ENCODE measurements at places on chromosomes 3 and 15. TPM values are rescaled to one million over a fixed set of nuclear protein-coding genes. Genes with fewer than 3 reads are reported as not detected.

- DNase-seq, result no peak
These were observed 4.9 kb downstream of the MRPL47 start for GRCh38 chr3:179599531-179599930.

SUCNR1 gene
- 0.33 TPM for total RNA-seq

GRCh38 chr3:38829404-38829803, 13.4 kb upstream of the SCN10A start:
- DNase-seq, result peak; percentile 14

GRCh38 chr3:146466604-146467003, 2.8 kb downstream of the PLSCR2 start:
- no peak for DNase-seq

GRCh38 chr3:194320744-194321243, 30.3 kb downstream of the CPN2 start:
- DNase-seq, result no peak

SLCO2A1 gene
- total RNA-seq, result 17.5 TPM

- no peak for DNase-seq
These were observed 32.8 kb upstream of the UBE2E2 start for GRCh38 chr3:23170291-23170690.

GRCh38 chr3:190694335-190695001, 168.0 kb downstream of the GMNC start:
- no peak for DNase-seq

REC114 gene
- not detected for total RNA-seq

PDZRN3 gene
- 41.9 TPM for total RNA-seq

FGD5 gene
- total RNA-seq, result 4.9 TPM

TRIM59 gene
- 0.99 TPM for total RNA-seq

- DNase-seq, result no peak
These were observed 22.9 kb downstream of the SHF start for GRCh38 chr15:45164914-45165313.

GRCh38 chr15:77775837-77776236, 143.1 kb upstream of the LINGO1 start:
- no peak for DNase-seq

GRCh38 chr3:186380622-186381380, 18.8 kb upstream of the DGKG start:
- DNase-seq, result no peak

- no peak for DNase-seq
These were observed 448.5 kb downstream of the NAALADL2 start for GRCh38 chr3:175307642-175308041.

DNA sequence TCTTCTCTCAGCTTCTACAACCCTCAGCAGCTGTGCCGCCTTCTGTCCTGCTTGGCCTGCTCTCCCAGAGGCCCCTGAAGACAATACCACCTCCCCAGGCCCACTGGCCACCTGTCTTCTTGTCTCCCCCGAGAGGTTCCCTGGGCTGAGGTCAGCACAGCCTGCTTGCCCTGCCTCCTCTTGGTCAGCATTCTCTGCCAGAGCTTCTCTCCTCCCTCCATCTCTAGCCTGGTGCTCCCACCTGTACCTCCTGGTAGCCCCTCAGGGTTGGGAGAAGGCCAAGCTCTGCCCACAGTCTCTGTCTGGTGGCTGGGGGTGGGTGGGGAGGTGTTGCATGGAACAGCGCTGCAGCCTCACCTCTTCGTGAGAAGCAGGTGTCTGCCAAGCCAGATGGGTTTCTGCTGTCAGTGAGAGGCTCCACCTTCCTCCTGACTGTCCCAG, 5.6 kb upstream of the ISLR start:
- DNase-seq, result no peak

GRCh38 chr3:9916734-9917680, at the start of gene IL17RC:
TSS of gene IL17RC (plus strand) at chr3:9917098. CDS start at chr3:9917316, 218 bp downstream.
- DNase-seq, result peak; percentile 93

GRCh38 chr3:47762233-47762632, 19.5 kb downstream of the SMARCC1 start:
- no peak for DNase-seq

DNA sequence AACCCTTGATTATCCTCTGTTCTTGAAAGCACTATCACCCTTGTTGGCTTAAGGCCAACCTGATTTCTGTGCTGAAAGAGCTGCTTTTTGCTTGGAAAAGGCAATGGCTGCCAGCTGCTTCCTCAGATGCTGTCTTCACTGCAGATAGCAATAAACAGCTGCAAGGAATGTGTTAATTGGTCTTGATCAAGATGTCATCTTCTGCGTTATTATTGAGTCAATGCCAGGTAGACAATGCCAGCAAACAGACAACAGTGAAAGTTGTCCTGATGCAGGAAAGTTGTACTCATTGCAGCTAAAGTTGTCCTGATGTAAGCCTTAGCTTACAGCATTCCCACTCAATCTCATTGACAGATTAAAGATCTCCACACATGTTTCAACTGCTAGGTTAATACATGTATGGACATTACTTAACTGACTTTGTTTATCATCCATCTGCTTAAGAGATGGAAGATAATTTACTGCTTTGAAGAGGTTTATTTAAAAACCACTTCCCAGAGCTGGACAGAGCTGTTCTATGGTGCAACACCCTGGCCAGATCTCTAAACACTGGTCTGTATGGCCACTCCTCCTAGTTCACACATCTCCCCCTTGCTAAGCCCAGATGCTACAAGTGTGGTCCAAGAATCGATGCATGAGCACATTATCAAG, 251.0 kb upstream of the MCTP2 start:
- no peak for DNase-seq

FBXO40 gene
- not detected for total RNA-seq

GOLGA6L10 gene
- total RNA-seq, result 10.2 TPM

DNA sequence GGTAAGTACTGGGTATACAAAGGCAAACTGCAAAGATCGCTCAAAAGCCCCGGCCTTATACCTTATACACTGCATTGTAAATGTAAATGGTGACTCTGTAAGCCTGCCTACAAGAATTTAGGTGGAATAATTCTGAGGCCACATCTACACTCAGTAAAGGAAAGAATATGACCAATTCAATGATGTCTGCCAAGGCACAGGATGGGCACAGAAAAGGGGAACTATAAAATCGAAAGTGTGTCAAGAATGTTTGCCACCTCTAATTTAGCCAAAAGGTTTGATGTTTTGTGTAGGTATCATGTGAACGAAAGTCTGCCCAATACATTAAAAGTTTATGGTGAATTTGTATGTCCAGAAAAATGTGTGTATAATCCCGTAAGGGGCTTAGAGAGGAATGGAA, 96.1 kb downstream of the FOXP1 start:
- DNase-seq, result no peak

DNA sequence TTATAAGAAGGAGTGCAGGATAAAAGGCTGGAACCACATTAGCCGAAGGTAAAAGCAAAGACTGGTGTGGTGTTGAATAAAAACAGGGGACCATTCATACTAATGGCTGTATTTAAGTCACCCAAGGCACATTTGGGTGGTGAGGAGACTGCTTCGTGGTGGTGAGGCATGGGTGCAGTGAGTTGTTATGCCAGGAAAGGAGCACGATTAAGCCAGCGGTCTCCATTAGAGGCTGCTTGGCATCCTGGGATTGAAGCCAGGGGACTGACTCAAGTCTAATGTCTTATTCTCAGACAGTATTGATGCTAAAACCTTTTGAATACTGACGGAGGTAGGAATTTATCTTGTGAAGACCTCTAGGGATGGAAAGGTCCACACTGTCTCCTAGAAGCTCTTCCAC, 21.9 kb downstream of the FEM1B start:
- DNase-seq, result no peak

ILDR1 gene
- 2.9 TPM for total RNA-seq

DNA sequence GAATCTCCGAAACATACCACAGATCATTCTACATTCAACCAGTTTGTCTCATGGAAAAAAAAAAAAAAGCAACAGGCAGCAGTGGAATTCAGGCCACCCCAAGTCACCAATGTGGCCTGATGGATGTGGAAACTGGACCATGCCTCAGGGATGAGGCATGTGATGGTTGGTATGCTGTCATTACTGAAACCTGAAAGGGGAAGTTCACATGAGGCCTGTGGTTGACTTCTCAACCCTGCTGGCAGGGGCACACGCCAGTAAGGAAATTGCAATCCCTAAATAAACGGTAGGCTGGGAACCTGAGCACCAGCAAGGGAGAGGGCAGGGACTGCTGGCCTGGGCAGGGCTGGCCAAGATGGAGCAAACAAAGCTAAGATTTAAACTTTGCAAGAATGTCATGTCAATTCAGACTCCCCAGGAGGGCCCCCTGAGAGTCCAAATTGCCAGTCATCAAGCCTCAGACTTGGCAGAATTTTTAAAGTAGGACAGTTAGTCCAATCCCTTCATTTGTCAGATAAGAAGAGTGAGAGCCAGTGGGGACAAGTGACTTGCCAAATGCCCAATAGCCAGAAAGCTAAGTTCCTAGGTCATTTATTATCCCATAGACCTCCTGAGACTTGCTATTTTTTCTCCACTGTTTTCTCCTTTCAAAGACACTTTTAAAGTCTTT, 310.4 kb downstream of the ERC2 start:
- DNase-seq, result peak; percentile 26

CFAP100 gene
- not detected for total RNA-seq

DNA sequence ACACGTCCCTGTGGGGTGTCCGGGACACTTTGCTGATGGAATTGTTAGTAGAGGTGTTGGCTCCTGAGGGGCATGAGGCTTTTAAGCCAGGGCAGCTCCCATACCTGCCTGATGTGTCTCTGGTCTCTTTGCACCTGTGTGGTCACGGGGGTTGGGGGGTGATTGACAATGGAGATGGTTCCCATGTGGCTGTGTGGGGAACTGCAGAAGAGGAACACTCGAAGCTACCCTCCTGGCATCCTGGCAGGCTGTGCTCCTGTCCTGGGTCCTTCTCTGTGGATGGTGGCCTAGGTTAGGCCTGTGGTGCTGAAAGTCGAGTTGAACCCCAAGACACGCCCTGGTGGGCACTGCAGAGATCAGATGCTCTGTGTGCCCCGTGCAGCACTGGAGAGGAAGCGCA, 73.4 kb downstream of the HMCES start:
- no peak for DNase-seq

DNA sequence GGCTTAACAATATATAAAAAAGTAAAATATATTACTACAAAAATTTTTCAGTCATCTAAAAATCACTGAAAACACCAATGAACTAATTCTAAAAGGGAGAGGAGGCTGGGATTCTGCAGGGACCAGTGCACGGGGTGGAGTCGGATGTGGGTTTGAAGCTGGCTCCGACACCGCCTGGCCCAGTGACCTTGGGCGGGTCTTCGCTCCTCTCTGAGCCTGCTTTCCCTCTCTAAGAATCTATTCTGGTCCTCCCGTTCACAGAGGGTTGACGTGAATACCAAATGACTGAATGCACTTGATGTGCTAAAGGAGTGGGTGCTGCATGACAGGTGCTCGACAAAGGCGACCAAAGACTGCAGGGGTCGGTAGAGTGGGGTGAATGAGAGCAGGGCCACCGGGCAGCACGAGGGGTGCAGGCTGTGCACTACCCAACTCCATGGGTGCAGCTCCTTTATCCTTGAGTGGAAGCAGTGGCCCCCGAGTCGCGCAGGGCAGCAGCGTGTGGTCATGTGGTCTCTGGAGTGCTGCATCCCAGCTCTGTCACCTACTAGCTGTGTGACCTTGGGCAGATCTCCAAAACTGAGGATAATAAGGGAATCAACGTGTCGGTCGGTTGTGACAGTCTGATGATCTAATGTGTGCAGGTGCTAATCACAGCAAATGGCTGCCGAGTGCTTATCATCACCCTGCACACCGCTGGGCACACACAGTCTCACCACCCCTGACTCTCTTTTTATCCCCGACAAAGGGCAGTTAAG, 8.6 kb upstream of the IQSEC1 start:
- DNase-seq, result no peak

DNA sequence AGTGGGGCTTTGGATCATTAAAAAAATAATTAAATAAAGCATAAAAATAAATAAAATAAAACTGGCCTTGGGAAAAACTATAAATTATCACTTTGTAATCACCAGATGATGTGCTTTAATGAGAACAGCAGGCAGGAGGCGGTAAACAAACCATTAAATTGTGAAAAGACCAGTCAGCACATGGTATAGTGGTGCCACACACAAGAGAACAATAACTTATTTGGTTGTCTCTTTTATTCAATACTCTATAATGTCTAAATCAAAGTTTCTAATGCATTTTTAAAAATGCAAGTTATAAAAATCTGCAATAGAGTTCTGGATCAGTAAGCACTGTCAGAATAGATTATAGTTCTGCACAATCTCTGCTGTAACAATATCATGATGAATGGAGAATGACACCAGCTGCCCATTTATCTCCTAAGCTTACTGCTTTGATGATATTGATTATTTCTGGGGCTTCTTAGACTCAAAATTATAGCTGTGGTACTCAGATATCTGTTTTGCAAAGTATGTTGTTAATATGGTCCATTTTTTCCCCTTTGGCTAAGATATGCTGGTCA, 259.3 kb downstream of the NAALADL2 start:
- DNase-seq, result no peak

GAP43 gene
- total RNA-seq, result not detected

DNA sequence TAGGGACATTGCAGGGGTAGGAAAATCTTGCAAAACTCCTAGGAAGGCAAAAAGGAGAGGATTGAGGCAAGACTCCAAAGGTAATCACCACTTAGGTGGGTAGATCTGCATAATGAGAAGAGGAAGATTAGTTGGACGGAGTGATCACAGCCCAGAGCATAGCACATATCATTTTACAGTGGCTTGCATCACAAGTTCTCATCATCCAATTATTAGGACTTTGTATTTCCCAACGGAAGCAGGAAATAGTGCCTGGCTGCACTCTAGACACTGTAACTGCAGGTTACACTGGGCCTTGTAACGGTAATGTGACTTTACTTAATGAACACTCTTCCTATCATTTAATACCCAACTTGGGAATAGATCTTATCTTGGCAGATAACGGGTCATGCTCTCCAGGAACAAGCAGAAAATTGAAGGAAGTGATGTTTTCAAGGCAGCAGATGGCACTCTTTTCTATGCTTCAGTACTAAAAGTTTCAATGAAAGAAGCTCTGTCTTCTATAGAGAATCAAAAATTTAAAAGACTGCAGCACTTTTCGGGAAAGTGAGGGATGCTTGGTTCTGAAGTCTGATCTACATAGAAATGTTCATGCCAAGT, 101.9 kb upstream of the KCNMB2 start:
- DNase-seq, result no peak

FANCI gene
- total RNA-seq, result 1.0 TPM

HIGD2B gene
- total RNA-seq, result not detected
